ENCODE measurements at places on chromosomes 2 and 18.

DNA sequence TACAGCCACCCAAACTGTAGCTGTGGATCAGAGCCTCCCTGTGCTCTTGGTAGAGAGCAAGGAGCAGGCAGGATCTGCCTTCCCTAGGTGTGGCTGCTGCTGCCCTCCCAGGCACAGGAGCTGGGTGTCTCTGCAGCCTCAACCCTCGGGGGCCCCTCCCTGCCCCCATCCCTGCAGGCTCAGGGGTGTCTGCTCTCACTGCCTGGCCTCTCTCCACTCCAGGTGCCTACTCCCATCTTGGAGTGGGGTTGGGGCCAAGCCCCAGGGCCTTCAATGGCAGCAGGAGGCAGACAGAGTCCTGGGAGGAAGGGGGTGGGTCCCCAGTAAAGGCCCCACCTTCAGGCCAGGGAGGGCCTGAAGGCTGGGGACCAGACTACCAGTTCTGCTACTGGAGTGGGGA is 189.7 kb upstream of the OSR1 start:
- no peak for DNase-seq

GRCh38 chr18:56001576-56001975 is 413.6 kb upstream of the TCF4 start:
- no peak for DNase-seq

- no peak for DNase-seq
These were observed 1098.2 kb upstream of the FANCL start for GRCh38 chr2:59339121-59339836.

DNA sequence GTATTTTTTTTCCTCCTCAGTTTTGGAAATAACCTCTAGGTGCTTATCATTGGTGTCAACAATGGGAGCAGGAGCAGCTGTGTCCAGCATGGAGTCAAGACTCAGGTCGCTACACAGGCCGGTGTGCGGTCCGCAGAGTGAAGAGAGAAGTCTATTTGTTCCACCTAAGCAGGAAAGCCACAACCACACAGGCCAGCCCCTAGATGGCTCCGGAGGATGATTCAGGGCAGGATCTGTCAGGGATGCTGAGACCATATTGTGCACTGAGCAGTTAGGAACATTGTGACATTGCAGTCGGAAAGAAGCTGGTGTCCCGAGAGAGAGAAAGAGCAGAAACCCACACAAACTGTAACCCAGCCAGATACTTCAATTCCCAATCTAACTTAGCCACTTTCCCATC is 136.9 kb downstream of the GAREM1 start:
- no peak for DNase-seq

DNA sequence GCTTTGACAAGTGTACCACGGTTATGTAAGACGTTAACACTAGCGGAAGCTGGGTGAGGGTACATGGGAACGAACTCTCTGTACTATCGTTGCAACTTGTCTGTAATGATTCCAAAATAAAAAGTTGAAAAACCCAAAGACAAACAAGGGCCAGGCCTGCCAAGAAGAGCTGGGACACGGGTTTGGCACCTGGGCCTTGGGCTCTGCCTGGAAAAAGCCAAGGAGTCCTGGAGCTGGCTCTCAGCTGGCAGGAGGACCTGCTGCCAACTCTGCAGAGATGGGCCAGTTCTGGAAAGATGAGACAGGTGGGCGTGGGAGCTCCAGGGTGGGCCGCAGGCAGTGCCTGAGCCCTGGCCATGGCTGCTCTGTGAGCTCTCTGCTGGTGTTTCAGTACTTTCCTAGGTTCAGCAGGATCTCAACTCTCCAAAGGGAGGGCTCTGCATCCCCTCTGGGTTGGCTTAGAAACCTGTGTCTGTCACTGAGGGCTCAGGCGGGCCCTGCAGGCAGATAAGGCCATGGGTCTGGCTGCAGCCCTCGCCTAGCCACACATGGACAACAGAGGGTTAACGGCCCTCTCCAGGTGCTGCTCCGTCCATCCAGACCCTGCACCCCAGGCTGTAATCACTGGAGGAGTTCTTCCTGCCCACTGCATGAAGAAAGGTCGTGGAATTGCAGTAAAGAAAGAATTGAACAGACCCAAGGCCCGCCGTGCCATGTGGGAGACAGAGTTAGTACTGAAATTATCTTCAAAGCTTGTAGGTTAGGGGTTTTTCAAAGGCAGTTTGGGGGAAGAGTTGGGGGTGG is 89.9 kb downstream of the RHOB start:
- no peak for DNase-seq

DNA sequence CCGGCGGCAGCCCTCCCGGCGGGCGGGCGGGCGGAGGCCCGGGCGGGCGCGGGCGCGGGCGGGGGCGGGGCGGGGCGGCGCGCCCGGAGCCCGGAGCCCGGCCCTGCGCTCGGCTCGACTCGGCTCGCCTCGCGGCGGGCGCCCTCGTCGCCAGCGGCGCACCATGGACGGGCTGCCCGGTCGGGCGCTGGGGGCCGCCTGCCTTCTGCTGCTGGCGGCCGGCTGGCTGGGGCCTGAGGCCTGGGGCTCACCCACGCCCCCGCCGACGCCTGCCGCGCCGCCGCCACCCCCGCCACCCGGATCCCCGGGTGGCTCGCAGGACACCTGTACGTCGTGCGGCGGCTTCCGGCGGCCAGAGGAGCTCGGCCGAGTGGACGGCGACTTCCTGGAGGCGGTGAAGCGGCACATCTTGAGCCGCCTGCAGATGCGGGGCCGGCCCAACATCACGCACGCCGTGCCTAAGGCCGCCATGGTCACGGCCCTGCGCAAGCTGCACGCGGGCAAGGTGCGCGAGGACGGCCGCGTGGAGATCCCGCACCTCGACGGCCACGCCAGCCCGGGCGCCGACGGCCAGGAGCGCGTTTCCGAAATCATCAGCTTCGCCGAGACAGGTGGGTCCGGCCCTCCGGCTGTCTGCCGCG is at the start of gene INHBB:
TSS of gene INHBB (plus strand) at position 111 of the 641 bp plus-strand sequence. CDS start at position 164, 53 bp downstream.
- no peak for DNase-seq

GRCh38 chr2:3651691-3652648 is 6.0 kb upstream of the ALLC start:
- DNase-seq, result no peak

DNA sequence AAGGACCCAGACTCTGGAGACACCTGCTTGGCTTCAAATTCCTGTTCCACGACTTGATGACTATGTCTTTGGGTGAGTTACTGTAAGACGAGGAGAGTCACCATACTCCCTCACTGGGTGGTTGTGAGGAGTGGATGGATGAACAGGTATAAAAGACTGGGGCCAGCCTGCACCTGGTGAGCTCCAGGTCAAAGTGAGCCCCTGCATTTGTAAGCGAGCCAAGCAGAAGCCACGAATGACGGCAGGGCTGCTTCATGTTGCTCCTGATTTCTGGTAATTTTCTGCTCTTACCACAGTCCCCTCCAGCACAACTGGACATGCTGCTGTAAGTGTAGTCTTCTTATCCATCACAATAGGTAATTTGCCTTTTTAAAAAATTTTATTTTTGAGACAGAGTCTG is 86.6 kb downstream of the POLR1A start:
- no peak for DNase-seq

DNA sequence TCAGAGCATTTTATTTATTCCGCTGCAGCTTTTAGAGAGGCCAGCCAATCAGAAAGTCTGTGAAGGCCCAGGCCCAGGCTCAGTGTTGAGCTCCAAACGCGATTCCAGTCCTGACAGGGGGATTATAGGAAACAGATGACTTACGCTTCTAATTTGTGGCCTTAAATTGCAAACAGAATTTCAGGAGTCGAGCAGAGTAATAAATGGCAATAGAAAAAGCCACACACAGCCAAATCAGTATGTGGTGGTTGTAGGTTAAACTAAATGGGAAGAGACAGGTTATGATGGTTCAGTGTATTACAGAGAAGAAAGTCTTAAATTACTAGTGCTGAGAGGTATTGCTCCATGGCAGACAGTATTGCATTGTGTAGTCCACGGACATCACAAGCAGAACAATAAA is 131.0 kb upstream of the ZEB2 start:
- no peak for DNase-seq

GRCh38 chr2:219230059-219230540 is 494 bp downstream of the ANKZF1 start:
- no peak for DNase-seq

- DNase-seq, result no peak
These were observed 41.1 kb upstream of the RALBP1 start for GRCh38 chr18:9434122-9434701.

DNA sequence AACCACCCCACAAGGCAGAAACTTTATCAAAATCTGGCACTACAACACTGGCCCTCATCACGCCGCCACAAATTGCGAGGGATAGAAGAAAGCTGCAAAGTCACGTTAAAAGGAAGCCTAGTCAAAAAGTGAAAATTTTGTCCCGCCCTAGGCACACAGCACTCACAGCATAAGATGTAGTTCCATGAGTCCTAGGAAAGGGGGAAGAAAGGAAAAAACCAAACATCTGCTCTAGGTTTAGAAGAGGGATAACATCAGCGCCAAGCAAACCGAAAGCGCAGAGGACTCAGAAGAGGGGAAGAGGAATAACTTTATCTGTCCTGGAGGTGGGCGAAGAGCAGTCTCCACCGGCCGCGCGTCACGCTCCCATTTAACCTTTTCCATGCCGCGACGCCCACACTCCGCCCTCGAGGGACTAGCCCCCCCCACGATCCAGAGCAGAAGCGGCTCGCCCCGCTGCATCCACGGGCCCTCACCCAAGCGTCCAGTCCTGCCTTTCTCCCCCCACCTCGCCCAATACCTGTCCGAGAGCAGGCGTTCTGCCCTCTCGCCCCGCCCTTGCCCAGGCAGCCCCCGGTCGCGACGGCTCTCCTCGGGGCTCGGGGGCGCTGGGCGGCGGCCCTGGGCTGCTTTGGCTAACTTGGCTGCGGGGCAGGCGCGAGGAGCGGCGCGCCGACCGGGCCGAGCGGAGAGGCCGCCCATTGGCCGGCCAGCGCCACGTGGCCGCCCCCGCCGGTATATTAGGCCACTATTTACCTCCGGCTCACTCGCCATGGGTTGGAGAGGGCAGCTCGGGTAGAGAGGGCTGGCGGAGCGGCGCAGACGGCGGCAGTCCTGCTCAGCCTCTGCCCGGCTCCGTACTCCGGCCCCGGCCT is at the start of gene HOXD1:
TSS of gene HOXD1 (plus strand) at position 770 of the 875 bp plus-strand sequence. CDS start 134 bp downstream, outside the sequence.
- no peak for DNase-seq

DNA sequence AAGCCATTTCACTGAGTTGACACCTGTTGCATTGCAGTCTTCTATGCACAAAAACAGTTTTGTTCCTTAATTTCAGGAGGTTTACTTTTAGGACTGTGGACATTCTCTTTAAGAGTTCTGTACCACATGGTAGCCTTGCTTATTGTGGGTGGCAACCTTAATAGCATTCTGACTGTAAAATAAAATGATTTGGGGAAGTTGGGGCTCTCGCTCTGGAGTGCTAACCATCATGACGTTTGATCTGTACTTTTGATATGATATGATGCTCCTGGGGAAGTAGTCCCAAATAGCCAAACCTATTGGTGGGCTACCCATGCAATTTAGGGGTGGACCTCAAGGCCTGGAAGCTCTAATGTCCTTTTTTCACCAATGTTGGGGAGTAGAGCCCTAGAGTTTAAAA is 3.4 kb downstream of the CTLA4 start:
- DNase-seq, result no peak

DNA sequence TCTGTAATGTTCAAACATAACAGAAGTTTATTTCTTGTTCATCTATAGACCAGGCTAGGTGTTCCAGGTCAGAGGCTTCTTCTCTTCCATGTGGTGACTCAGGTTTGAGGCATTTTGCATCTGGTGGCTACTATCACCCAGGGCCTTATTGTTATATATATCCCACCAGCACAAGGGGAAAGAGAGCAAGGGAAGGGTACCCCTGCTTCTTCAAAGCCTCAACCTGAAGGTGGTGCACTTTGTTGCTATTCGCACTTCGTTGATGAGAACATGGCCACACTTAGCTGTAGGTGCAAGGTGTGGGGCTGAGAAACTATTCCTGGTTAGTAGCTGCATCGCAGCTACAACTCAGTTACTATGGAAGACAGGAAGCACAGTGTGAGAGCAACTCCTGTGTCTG is 27.4 kb upstream of the SLC3A1 start:
- DNase-seq, result no peak

GRCh38 chr2:6167592-6168138 is 475.5 kb downstream of the SOX11 start:
- DNase-seq, result no peak

DNA sequence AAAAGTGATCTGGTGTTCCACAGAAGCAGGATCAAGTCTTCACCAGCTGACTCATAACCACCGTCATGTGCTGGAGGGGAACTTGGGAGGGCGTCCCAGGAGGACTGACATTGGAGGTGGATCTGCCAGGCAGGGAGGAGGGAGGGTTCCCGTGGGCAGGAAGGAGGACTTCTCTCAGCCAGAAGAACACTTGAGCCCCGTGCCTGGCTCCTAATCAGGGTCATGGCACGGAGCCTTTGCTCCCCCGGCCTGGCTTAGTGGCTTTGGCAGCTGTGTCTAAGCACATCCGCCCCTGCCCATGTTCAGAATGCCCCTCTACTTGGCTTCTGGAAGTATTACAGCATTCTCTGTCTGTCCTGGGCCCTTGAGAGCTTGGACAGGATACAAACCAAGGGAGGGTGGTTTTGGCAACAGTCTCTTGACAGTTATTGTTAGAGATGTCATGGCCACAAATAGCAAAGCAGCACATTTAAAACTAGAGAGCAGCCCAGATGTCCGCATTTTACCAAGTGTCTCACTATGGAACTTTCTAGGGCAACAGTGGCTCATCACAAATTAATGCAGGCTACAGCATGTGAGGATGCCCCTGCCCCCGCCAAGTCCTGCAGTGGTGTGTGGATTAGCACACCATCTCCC is 11.5 kb downstream of the PPP1R7 start:
- DNase-seq, result no peak

DNA sequence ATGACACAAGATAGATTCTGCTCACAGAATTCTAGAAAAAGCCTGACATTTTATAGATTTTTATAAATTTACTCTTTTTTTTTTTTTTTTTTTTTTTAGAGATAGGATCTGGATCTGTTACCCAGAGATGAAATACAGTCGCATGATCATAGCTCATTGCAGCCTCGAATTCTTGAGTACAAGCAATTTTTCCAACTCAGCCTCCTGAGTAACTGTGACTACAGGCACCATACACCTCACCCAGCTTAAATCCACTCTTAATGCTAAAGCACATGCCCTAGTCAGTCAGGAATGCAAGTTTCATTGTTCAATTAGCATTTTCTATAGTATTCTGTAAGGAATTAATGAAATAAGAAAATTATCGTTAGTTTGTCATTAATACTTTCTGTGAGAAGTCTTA is 32.1 kb upstream of the WDR75 start:
- DNase-seq, result no peak

- no peak for DNase-seq
These were observed 181.2 kb downstream of the EPHA4 start for GRCh38 chr2:221390878-221391277.

DNA sequence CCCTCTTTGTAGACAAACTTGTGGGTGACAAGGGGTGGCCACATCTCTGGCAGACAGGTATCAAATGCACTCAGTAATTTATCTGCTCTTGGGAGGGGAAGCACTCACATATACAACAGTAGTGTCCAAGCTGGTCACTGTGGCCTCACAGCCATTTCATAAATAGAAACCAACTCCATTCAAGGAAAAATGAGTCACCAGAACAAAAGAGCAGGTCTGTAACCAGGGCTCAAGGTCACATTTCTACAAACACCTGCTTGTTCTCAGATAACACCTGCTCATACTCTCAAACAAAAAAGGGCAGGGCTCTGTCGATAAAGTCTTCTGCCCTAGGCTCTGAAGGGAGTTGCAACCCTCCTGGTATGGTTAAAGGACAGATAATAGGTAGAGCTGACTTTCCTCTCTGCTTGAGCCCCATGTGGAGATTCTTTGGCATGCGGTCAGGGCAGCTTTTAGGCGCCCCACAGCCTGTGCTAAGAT is 459.0 kb downstream of the BCL11A start:
- DNase-seq, result no peak

GRCh38 chr2:24438106-24438505 is 52.9 kb upstream of the NCOA1 start:
- no peak for DNase-seq

GRCh38 chr2:213914510-213914909 is 496.3 kb upstream of the VWC2L start:
- no peak for DNase-seq
